ENCODE measurements at places on chromosomes 4 and X.

- no peak for DNase-seq
Observed at GRCh38 chr4:28211676-28212470, 1351.2 kb downstream of the STIM2 start.

- DNase-seq = no peak
Observed at GRCh38 chr4:113445286-113445685, 316.3 kb downstream of the CAMK2D start.

DNA sequence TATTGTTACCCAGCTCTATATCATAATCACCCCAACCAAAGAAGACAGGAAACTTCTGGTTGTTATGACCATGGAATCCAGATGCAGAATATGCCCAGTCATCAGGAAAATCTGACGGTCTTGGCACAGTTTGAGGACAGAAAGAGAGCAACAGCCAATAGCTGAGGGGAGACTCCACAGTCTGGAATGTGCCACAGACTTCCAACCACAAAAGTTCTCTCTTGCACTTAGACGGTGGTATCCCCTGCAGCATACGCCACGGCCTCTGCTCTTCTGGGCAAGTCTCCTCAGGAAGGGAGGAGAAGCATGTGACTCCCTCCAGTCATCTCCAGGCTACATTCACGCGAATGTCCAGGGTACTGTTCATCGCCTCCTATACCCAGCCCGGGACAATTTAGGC is 18.4 kb downstream of the ZNF827 start:
- no peak for DNase-seq

GRCh38 chr4:182492423-182492822 is 249.2 kb downstream of the TENM3 start:
- no peak for DNase-seq

- no peak for DNase-seq
Observed at GRCh38 chr4:165129924-165130323, 17.3 kb upstream of the TMEM192 start.

GRCh38 chr4:36172656-36173055 is 71.7 kb downstream of the ARAP2 start:
- DNase-seq = no peak

DNA sequence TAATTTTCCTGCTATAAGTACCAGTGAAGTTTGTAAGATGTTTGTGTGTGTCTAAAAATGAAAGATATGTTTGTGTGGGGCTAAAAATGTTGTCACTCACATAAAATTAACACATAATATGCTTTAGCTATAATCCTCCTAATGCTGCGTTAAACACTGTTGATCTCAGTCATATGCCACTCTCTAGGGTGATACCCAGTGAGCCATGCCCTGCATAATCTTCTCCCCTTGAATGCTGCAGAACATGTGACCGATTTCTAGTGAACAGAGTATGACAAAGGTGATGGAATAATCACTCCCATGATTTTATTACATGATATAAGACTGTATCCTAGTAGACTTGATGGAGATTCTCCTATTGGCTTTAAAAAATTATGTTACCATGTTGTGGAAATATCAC is 119.1 kb upstream of the EPHA5 start:
- no peak for DNase-seq

DNA sequence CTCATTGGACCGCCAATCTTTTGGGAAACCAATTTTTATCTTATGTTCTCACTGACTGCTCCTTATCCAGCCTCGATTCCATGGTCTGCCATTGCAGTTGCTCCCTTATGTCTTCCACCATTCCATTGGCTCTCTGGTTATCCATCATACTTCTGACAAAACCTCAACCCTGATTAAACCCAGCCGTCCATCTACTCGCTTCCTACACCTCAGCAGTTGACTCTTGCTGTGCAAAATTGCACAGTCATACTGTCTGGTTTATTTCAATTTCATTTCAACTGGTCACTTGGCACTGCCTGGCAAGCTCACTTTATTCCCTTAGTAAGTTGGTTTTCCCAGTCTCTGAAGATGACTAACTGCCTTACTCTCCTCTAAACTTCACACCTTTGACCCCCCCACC is 26.2 kb downstream of the ARL9 start:
- DNase-seq = no peak

- no peak for DNase-seq
Observed at GRCh38 chr4:854356-854755, 28.4 kb upstream of the CPLX1 start.

DNA sequence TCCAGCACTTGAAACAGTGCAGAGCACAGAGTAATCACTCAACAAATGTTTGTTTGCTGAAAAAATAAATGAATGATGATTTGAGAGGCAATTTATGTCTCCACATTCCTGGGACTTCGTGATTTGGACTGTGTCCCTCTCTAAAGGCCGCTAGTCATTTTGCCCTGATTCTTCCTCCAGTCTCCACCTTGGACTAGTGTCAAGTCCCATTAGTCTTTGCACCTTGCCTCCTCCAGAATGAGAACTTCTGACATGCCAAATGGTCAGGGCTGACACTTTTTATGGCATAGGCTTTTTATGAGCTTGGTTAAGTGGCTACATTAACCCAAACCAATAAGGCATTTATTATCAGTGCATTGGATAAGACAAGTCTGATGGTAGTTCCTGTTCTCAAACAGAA is 65.1 kb upstream of the POF1B start:
- DNase-seq = no peak

DNA sequence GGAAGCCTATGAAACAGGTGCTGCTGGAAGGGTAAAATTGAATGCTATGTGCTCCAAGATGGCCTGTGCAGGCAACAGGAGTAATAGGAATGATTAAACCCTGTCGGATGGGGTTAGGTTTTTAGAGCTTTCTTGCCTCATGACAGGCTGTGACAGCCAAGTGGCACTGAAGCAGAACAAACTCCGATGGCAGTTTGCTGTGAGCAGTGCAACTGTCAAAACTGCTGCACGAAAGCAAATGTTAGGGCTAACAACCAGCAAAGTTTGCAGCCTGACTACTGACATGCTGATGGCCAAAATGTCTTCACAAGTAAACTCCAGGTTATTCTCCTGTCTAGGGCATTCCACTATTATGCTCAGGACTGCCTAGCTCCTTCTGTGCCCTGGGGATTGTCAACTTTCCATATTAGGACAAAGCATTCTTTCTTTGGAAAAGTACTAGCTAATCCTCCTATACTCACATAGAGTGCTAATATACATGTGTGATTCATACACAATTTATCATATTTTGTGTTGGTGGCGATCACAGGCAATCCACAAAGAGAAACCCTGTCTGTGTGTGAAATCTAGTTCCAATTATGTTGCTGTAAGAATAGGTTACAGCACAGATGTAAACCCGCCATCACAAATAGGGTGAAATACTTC is 486.6 kb upstream of the TENM3 start:
- DNase-seq = no peak

DNA sequence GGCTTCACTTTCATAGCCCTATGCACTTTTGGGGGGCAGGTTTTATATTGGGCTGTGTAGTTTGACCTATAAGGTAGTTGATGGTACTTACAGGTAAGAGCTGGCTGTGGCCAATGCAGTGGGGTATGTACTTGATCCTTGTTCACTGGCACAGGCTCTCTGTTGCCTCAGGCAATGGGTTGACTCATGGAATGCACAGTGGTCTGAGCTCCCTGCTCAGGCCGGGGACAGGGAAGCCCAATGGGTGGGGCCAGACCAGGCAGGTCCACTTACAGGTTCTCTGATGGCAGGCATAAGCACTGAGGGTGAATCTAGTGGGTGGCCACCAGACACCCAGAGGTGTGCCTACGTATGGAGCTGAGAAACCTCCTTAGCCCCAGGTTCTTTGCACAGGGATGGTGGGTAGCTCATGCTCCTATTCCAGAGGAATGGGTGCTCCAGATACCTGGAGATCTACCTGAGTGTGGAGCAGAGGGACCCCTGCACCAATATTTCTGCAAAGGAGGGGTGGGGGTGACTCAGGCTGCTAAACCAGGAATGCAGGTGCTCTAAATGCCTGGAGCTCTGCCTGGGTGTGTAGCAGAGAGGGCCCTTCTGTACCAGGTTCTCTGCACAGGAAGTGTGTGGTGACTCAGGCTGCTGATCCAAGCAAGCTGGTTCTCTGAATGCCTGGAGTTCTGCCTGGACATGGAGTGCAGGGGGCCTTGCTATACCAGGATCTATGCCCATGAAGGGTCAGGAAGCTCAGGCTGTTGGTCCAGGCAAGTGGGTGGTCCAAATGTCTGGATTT is 52.3 kb downstream of the IL1RAPL2 start:
- DNase-seq = peak; percentile 9
